ENCODE measurements at places on chromosomes 6 and 20.

- no peak for DNase-seq
These were observed 23.1 kb upstream of the RPN2 start for GRCh38 chr20:37155987-37156386.

GRCh38 chr6:13355999-13356785 is 27.9 kb upstream of the TBC1D7 start:
- DNase-seq: no peak

GRCh38 chr20:13147071-13147963 is 73.8 kb upstream of the ISM1 start:
- DNase-seq: peak; percentile 66

GRCh38 chr20:31833931-31834521 is 11.4 kb downstream of the FOXS1 start:
- no peak for DNase-seq

- DNase-seq: no peak
These were observed 17.0 kb downstream of the MCM8 start for GRCh38 chr20:5967469-5967868.

DNA sequence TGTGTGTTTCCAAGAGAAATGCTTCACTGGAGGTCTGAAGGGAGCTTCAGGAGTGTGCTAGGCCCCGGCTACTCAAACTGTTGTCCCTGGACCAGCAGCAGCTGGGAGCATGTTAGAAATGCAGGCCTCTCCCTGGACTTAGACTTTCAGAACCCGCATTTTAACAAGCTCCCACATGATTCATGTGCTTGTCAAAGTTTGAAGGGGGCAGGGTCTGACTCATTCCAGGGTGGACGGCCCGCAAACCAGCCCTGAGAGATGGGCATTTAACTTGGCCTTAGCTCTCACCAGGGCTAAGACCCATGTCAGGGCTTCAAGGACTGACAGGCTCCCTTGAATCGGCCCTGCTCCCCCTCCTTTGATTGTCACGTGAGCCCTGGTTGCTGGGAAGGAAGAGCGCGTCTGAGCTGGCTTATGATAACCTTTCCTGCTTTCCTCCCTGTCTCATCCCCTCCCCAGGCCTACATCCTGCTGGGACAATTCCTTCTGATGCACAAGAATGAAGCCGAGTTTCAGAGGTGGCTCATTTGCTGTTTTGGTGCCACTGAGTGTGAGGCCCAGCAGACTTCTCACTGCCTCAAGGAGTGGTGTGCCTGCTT is 35.5 kb downstream of the BANF2 start:
- peak; percentile 46 for DNase-seq

DNA sequence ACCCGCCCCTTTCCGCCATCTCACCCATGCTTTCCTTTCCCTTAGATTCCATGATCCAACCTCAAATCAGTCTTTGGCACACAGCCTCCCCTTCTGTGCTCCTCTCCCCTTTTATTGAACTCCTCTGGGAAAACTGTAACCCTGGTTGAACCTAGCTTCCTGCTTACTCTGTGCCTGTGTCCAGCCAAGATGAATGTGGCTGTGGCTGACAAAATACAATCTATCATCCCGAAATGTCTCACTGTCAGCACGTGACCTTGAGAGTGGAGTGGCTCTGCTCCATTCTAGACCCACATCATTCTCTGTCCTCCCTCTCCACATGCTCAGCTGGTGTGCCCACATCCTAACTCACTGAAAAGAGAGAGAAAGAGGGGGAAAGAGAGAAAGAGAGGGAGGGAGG is 11.0 kb downstream of the NCR2 start:
- DNase-seq: no peak

DNA sequence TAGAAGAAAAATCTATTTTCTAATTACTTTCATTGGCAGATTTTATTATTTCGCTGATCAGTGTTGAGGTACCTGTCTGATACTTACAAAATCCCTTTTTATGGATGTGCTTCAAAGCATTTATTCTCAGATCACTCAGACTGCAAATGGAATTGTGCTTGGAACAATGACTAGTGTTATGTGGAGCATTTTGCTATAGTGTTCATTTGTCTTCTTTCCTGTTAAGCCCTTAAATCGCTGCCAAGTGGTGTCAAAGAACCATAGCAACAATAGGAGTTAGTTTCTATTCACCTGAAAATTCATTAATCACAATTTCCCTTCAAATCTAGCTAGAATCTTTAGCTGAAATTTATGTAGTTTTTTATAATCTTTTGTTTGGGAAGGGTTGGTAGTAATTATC is 29.8 kb downstream of the SMPDL3A start:
- no peak for DNase-seq

DNA sequence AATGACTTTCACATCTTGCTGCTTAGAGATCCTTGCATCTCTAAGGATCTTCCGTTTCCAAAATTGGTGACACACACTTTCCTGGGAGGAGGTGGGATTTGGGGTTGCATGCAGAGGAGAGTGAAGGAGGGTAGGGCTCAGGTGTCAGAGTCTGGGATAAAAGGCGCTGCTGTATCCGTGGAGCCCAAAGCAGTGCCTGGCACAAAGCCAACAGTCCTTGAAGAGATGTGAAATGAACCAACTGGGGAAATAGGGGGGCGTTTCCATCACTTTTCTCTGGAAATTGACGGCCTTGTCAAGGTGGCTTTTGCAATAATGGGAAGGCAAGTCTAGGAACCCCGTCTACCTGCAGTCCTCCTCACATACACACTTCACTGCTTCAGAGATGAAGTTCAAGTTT is 59.5 kb upstream of the NELFCD start:
- no peak for DNase-seq

DNA sequence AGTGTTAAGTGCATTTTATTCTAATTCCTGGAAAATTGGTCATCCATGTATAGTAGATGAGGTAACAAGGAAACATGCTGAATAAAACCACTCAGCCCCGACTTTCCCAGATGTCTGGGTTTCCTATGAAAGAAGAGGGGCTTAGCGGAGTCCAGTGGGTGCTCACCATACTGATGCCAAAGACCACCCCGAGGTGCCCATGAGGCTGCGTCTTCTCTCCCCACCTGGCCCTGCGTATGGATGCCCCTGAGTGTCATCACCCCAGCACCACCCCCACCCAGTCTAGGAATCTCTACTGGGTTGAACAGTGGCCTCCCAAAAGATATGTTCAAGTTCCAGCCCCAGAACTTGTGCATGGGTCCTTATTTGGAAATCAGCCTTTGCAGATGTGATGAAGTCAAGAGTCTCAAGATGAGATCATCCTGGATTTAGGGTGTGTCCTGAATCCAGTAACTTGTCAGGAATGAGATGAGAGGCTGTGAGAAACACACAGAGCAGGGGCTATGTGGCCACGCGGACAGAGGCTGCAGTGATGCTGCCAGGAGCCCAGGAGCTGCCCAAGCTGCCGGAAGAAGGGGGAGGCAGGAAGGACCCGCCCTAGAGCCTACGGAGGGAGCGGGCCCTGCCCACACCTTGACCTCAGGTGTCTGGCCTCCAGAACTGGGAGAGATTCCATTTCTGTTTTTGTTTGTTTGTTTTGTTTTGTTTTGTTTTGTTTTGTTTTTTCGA is 124.6 kb upstream of the CDH4 start:
- peak; percentile 58 for DNase-seq

DNA sequence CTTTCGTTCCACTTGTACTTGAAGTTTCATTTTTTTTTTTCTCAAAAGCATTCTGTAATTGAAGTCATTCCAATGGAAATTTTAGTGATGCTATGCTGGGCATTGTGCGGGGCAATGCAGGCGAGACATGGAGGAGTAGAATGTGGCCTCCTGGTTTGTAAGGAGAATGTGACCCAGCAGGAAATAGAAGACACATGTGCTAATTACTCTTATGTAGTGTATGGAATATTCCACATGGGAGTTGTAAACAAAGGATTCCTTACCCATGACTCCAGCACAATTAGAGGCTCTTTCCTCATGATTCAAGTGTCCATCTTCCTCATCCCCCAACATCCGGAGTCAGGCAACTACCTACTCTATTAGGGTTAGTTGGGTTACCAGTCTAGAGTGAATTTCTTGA is 14.9 kb upstream of the RFPL4B start:
- no peak for DNase-seq

DNA sequence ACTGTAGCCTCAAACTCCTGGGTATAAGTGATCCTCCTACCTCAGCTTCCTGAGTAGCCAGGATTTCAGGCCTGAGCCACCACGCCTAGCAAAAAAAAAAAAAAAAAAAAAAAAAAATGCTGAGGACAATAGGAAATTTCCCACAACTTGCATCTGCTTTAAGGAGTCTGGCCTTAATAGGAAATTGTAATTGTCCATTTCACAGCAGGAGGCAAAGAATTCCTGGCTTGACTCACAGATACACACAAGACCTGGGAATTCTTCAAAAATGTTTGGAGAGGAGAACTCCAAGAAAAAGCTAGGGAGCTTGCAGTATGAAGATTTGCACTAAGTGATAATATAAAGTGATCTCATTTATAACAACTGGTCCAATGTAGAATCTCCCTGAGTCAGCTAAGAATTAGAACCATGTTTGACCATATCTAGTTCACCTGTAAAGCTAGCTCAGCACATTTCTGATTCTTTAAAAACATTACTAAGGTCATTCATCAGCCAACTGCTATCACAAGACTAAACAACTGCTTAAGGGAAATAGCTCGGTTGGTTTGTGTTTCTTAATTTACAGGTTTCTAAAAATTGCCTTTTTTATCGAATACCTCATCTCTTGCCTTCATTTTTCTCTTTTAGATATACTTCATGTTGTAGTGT is 80.2 kb upstream of the SLC2A12 start:
- DNase-seq: peak; percentile 59

DNA sequence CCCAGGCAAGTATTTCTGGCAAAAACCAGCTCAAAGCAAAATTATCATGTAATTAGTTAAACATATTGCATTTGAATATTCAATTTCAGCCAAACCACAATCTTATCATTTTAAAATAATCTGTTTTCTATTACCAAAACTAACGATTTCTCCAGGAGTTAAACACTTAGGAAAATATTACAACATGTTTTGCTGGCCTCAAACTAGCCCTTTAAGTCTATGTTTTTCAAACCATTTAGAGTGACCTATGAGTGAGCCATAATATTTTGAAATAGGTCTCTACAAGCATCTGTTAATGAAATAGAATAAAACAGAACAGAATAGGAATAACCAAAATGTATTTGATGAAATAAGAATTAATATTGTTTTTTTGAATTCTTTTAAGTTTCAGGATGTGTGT is 370.9 kb downstream of the COL12A1 start:
- DNase-seq: no peak
